K562 (cell line): ENCODE measurements at places on chromosomes 12 and 14.
A peak's percentile ranks its signal among the peaks of the same experiment; 100 is the strongest.

- no peak for DNase-seq
These were observed 212.7 kb downstream of the ERC1 start for GRCh38 chr12:1203735-1204019.

DNA sequence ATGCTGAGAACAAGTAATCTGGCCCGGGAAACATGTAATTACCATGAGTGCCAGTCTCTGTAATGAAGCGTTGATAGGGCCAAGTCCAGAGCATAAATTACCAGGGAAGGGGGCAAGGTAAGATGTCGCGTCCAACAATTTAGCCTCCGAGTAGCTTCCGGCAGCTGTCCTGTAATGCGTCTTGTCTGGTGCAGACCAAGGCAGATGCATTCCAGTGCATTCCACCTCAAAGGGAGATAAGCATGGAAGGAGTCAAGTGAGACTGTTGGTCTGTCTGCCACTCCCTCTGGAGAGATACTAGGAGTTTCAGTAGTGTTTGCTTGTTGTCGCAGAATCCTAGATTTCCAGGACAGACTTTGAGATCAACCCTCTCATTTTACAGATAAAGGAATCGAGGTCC is 218.3 kb downstream of the AACS start:
- DNase-seq: no peak

- peak; percentile 95 for DNase-seq
These were observed 6.5 kb downstream of the CEBPE start for GRCh38 chr14:23112359-23113178.

GRCh38 chr14:74955229-74956026 is at the start of gene PGF:
TSS of gene PGF (minus strand) at chr14:74955597. CDS start at chr14:74955242, 355 bp downstream.
- DNase-seq: peak; percentile 59

DNA sequence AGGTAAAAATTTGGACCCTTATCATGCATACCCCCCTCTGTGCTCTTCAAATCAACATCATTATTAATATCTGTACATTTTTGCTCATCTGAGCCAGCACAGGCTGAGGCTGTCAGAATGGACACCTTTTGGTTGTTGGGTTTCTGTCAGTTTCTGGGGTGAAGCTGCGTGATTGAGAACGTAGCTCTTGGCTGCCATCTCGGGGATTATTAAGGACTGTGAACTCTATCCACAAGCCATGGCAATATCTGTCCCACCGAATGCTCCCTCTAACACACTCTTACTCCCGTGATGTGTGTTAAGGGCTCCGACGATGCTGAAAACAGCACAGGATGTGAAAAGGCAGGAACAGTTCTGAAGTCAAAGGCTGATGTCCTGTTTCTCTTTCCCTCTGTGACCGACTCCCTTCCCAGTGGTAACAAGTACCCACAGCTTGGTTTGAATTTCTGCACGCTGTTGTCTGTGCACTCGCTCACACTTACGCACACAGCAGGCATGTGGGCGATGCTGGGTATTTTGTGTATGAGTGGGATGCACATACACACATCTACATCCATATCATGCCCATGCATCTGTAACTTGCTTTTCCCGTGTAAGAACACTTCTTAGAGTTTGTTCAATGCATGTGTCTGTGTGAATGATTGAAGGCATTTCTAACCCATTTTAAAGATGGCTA is 405.6 kb downstream of the TMEM121 start:
- peak; percentile 6 for DNase-seq

DNA sequence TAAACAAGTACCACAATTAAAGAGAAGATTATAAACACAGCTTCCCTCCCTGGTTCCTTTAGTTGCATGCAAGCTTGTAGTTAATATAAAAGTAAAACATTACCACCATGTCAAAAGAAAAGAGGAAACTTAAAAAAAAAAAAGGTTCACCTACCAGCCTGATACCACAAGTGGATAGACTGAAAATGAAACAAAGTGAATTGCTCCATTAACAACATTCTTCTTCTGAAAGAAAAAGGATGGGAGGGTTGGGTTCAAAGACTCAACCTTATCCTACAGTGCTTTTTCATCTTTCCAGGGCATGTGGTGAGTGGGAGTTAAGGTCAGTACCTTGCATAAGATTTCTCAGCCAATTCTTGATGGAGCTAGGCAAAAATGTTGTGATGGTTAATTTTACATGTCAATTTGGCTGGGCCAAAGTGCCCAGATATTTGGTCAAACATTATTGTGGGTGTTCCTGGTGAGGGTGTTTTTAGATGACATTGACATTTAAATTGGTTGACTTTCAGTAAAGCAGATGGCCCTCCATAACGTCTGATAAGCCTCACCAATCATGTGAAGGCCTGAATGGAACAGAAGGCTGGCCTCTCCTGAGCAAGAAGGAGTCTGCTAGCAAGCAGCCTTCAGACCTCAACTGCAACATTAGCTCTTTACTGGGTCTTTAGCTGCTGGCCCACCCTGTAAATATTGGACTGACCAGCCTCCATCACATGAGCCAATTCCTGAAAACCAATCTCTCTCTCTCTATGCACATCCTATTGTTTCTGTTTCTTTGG is 28.8 kb downstream of the VCPKMT start:
- DNase-seq: peak; percentile 42

- no peak for DNase-seq
These were observed 919.9 kb downstream of the FSCB start for GRCh38 chr14:43587183-43587582.

- DNase-seq: no peak
These were observed 21.5 kb upstream of the PTPRQ start for GRCh38 chr12:80422550-80422949.

GRCh38 chr12:113766879-113767878 is 198.9 kb downstream of the RBM19 start:
- no peak for DNase-seq

GRCh38 chr12:104340925-104341611 is 37.5 kb downstream of the EID3 start:
- DNase-seq: no peak

- DNase-seq: no peak
These were observed 7.5 kb downstream of the FOXG1 start for GRCh38 chr14:28773861-28774691.

GRCh38 chr14:68263563-68264259 is 444.1 kb downstream of the RAD51B start:
- DNase-seq: no peak

DNA sequence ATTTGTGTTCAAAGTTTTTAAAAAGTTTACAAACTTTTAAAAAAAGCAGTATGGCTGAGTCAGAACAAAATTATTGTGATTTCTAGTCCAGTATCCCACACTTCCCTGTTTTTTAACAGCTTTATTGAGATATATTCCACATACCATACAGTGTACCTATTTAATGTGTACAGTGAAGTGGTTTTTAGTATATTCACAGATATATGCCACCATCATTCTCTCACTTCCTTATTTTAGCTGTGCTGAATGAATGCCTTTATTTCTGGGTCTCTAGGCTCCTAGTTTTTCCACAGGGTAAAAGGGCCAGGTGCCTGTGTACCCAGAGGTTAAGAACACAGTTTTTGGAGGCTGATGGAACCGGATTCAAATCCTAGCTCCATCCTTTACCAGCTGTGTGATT is 58.9 kb upstream of the SRSF5 start:
- DNase-seq: no peak

GRCh38 chr12:108649669-108650068 is 16.0 kb upstream of the SELPLG start:
- DNase-seq: no peak

DNA sequence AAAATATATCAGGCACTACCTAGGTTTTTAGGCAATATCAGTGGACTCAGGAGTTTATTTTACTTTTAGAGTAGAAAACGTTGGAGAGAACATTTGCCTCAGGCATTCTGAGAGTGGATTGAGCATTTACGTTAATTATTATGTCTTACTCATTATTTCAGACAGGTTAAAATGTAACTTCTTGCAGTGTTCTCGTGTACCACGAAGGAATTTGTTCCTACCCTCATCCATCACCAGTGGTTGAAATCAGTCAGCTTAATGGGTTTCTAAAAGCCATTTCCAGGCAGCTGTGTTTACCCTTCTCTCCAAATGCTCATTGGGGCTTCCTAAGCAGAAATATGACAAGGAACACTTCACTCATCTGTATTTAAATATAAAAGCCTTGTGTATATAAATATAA is 9.1 kb upstream of the LDHB start:
- DNase-seq: no peak

DNA sequence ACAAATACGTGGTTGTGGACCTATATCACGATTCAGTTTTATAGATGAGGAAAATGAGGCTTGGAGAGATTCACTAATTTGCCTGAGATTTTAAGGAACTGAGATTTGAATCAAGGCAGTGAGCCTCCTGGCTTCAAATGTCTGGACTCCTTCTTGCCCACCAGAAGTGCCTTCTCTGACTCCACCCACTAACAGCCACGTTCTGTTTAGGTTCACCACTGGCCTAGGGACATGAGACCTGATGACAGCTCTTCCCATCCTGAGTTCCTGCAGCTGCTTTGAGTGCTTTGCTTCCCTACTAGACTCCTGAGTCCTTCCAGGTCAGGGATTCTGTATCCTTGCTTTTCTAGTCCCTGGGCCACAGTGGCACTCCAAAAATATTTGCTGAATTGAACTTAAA is 57.1 kb downstream of the PLBD1 start:
- no peak for DNase-seq

DNA sequence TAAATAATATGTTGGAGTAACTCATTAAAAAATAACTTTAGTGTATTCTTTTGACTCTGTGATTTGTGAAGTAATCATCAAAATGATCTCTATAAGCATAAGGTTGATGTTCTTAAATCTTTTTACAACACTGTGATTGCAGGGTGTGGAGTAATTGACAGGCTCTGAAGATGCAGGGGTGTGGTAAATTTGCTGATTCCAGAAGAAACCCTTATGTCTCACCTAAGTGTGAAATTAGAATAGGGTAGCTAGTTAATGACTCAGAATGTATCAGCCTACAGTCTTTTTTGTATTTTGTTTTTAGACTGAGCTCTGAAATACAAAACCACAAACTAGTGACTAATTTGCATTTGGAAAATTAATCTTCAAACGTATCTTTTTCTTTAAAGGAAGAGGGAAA is 5.9 kb downstream of the PRPF39 start:
- DNase-seq: no peak

- peak; percentile 26 for DNase-seq
These were observed 499 bp upstream of the GXYLT1 start for GRCh38 chr12:42145197-42145549.

GRCh38 chr14:44782775-44783238 is 178.9 kb downstream of the KLHL28 start:
- DNase-seq: no peak

GRCh38 chr14:27845241-27845850 is 921.2 kb upstream of the FOXG1 start:
- DNase-seq: peak; percentile 70

GRCh38 chr14:68249661-68250451 is 430.3 kb downstream of the RAD51B start:
- no peak for DNase-seq

- no peak for DNase-seq
These were observed 9.7 kb downstream of the CKAP4 start for GRCh38 chr12:106238146-106238545.

- peak; percentile 27 for DNase-seq
These were observed 54.4 kb downstream of the ARL6IP4 start for GRCh38 chr12:123034865-123035264.

GRCh38 chr12:13599176-13599575 is 382.2 kb downstream of the GRIN2B start:
- no peak for DNase-seq

- no peak for DNase-seq
These were observed 207.2 kb upstream of the SRRM4 start for GRCh38 chr12:118773956-118774723.
